ENCODE measurements at places on chromosomes 4 and X.

DNA sequence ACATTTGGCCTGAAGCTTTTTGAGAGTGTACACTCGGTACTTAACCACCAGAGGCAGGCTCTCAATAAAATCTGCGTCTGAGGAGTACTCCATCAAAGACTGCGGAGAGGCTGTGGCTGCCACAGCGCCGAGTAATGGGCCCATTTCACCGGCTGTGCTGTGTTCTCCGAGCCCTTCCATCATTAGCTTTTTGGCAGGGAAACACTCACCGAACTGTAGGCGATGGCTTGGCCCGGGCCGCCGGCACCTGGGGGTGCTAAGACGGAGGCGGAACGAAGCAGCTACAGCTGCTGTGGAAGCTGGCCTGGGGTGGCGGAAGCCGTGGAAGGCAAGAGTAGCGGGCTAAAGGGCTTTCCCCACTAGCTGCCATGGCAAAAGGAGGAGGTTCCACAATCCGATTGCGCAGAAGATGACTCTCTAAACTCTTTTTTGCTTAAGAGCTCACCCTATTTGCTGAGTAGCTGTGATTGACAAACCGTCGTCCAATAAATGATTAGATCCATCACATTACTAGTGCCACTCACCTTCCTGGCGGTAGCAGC, 48.5 kb upstream of the PABPC1L2A start:
- DNase-seq: peak; percentile 6

DNA sequence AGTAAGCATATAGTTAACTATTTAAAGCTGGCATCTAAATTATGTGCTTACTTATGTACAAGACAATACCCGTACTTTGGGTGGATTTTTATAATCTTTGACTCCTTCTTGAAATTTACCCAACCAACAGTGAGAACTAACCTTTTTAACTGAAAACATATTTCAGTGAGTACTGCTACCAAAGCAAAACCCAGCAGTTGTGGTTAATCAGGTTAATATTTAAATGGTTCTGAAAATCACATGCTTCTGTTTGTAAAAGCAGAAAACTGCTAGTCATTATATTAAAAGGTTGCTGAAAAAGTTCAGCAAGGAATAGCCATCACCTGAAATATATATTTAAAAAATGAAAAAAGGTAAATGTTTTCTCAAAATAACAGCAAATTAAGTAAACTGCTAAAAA, 20.0 kb downstream of the UBE2D3 start:
- DNase-seq: no peak

GRCh38 chrX:39840581-39841093, 257.1 kb downstream of the BCOR start:
- DNase-seq: no peak

GRCh38 chr4:22235698-22236097, 280.2 kb downstream of the ADGRA3 start:
- no peak for DNase-seq

DNA sequence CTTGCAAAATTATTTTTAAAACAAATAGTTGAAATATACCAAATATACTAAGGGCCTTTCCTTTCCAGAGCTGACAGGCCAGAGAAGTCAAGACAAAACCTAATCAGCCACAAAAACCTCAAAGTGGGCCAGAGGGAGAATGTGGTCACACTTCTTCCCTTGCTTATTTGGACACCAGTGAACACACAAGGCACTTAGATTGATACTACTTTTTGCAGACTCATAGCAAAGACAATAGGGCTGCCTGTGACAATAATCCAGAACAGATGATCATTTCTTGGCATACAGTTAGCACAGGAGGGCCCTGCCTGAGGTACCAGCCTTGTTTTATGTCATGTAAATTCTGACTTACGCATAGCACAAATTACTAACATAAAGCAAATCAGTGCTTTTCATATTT, 215.7 kb upstream of the NEIL3 start:
- DNase-seq: no peak

DNA sequence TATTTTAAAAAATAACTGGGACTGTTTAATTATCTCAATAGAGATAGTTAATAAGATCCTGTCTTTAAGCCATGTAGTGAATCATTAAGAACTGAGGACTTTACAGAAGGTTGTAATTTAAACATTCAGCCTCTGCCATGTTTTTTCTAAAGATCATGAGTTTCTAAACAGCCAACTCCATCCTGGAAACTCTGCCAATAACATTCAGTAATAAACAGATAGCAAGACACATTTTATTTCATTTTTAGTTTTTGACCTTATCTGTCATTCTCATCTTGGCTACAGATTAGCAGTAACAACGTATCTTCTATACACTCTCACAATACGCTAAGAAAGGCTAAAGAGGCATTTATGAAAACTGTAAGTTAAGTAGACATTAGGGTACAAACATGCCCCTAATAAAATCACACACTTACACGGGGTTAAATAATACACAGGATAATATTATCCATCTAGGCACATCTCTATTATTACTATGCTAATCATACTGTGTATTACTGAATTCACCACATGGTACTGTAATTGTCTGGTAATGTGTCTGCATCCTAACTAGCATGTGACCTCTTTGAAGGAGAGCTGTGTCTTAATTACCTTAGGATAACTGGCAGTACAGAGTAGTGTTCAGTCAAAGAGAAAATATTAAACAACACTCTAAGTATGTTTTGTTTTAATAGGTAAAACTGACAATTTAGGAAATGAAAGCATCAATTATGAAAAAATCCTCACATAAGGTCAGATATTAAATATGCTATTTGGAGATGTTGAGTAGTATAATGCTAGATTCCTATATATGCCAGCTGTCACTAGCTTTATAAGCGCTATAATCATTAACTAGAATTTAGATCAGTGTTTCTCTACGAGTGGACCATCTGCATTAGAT, 122.4 kb upstream of the NAP1L5 start:
- no peak for DNase-seq

Data from right kidney (tissue), 9 donors.